ENCODE measurements at places on chromosomes 1 and 21.

GRCh38 chr1:19361611-19362147 is 49.6 kb downstream of the SLC66A1 start:
- DNase-seq = no peak

GRCh38 chr1:232046451-232047306 is 420.1 kb downstream of the DISC1 start:
- DNase-seq = no peak

- no peak for DNase-seq
Observed at GRCh38 chr1:62989497-62989896, 205.6 kb downstream of the ATG4C start.

DNA sequence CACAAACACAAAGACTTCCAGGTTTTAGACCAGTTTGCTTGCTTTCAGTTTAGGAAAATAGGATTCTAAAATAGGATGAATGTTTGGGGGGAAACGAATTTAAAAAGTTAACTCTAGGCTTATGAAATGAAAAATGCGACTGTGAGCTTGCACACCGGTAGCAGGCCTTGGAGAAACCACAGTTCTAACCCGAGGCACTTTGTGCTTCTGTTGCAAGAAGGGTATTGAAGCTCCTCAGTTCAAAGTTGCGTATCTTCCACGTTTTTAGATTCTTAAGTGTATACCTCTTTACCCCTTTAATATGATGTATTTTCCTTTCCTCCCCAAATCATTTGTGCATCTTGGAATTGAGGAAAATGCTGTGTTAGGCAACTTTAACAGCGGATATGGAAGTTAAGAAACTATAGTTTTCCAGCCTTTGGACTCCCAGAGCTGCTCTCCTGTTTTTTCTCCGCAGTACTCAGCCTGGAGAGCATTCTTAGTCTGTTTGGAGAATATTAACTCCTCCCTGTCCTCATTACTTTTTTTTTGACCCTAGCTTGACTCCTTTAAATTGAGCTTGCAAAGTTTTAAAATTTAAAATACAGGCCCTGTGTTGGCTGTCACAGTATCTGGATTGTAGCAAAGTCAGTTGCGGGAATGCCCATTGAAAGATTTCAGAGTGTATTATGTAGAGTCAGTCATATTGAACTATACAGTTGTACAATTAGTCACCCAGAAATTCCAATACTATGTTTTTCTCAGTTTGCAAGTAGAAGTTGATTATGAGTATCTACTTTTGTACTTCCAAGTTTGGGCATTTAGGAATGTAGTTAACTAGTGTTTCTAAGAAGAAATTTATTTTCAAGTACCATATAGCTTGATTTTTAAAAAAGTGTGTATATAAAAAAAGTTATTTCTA is 2.6 kb downstream of the MRPS6 start:
- no peak for DNase-seq

DNA sequence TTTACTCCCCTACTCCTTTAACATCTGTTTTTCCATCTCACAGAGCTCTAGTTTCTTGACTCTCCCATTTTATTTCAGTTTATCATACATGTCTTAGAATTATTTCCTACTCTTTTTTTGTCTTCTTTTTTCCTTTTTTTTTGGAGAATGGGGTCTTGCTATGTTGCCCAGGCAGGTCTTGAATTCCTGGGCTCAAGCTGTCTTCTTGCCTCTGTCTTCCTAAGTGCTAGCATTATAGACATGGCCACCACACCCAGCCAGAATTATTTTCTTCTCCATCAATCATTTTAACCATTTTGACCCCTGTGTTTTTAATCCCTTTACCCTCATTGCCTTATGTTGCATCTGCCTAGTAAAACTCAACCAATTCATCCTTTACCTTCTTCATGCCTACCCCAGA is 123.2 kb upstream of the KIAA1614 start:
- no peak for DNase-seq

DNA sequence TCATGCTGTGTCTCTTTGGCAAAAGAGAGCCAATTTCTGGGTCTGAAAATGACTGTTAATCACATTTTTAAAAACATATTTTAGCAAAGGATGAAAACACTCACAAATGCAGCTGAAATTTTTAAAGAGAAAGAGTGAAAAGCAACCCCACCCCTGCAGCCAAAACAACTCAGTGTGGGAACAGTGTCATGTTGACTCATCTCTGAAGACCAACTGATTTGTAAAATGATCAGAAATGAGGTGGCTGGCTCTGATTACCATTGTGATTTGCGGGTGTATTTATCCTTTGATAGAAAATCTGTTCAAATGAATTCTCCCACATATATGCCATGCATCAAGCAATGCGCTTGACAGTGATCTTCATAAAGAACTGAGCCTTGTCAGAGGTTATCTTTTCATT is 287.0 kb upstream of the ESRRG start:
- DNase-seq = no peak

DNA sequence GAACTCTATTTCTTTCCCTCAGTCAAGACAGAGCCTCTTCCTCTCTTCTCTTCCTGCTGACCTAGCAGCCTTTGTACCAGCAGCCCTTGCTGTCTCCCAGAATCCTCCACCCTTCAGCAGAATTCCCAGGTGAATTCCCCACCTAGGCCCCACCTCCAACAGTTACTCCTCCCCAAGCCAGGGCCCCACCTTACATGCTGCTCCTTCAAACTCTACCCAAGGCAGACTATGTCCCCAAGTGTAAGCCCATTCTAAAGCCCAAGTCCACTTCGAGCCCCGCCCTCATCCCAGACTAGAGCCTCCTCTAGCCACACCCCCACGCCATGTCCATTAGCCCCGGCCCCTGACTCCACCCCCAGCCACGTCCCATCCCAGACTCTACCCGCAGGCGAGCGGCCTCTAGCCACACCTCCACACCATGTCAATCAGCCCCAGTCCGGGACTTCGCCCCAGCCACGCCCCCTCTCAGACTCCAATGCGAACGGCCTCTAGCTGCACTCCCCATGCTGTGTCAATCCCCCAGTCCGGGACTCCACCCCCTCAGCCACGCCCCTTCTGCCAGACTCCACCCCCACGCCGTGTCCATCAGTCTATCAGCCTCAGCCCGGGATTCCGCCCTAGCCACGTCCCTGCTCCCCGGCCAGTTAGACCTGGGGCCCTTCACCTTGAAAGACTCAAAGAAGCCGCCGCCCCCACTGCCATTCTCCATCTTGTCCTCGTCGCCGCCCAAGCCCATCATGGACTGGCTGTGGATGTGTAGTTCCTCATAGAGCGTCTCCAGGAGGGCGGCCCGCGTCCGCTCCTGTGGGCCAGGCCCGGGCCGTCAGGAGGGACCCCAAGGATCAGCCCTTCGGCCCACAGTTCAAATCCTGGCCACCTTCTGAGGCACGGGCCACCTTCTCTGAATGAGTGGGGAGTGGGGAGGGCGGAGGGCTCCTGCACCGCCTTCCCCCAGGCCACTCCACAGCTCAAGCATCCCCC is 61.3 kb downstream of the RAP1GAP start:
- peak; percentile 92 for DNase-seq

- no peak for DNase-seq
Observed at GRCh38 chr1:36067871-36068270, 16.0 kb upstream of the TEKT2 start.

- DNase-seq = peak; percentile 55
Observed at GRCh38 chr1:166974647-166975345, 544 bp downstream of the ILDR2 start.

- peak; percentile 68 for DNase-seq
Observed at GRCh38 chr1:108692724-108693655, 880 bp downstream of the PRPF38B start.

DNA sequence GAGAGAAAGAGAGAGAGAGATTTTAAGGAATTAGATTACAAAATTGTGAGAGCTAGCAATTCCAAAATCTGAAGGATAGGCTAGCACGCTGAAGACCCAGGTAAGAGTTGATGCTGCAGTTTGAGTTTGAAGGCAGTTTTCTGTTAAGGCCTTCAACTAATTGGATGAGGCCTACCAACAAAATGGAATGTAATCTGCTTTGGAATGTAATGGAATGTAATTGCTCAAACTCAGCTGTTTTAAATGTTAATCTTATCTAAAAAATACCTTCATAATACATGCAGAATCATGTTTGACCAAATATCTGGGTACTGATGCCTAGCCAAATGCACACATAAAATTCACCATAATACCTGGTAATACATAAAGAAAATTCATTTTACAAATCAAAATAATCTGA is 976.1 kb downstream of the LTN1 start:
- DNase-seq = no peak

DNA sequence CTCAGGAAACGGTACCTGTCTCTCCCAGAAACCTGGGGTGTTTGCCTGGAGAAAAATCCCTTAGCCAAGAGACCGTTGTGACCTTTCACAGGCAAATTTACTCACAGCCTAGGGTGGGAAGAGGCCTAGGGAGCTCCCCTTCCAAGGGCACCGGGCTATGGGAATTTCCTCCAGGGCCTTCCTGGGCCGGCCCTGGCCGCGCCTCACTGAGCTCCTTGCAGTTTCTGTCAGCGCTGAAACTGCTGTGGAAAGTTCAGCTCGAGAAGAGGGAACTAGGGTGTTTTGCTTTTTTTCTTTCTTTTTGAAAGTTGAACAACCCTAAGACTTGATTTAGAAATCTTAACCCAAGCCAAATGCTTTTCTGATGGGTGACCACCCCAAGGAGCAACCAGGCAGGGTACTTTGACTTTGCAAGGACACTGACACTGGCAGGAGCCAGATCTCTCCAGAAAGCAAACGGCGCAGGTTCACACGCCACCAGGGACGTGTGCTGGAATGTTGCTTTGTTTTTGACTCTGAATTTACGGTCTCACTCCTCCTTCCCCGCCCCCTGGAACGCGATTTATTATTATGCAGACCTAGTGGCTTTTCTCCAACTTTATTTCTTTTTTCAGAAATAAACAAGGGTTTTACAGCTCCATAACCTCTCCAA is 229.6 kb upstream of the JUN start:
- peak; percentile 24 for DNase-seq

DNA sequence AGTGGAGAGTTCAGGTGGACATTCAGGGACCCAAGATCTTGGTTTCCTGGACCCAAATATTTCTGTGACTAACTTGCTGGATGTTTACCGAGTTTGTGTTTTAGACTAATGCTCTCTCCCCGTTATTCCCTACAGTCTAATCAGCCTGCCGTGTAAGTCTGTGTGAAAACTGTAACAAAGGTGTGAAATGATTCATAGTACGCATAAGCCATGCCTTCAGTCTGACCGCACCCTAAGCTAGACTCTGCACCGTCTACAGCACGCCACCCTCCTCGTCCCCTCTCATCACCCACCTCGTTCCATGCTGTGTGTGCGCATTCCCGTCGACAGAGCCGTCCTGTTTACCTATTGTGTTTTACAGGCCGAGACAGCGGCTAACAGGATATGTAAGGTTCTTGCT is 50.5 kb downstream of the ACTN2 start:
- no peak for DNase-seq

GRCh38 chr1:24639881-24640280 is 3.2 kb upstream of the SRRM1 start:
- no peak for DNase-seq

DNA sequence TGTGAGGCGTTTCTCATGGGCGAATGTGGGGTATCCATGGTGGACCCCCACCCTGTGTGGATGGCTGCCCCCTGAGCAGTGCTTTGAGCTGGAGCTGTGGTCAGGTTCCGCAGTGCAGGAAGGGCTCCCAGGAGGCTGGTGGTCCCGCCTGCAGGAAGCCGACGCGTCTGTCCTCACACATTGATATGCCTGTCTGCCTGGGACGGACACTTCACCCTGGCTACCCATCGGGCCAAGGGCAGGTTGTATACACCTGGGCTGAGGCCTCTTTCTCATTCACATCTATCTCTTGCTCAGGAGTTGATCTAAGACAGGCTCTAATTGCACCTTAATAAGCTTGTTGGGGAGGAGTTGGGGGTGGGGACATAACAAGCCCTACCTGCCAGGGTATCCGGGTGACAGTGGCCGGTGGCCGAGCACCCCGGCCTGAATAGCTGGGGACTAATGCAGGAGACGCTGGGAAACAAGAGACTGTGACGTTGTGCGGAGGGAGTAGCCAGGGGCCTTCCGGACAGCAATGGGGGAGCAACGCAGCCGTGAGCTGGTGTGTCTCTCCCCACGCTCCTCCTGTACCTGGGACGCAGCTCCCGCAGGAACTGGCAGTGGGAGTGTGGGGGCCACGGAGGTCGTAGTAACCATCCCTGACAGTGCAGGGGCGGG is 21.7 kb downstream of the PDXK start:
- DNase-seq = no peak

DNA sequence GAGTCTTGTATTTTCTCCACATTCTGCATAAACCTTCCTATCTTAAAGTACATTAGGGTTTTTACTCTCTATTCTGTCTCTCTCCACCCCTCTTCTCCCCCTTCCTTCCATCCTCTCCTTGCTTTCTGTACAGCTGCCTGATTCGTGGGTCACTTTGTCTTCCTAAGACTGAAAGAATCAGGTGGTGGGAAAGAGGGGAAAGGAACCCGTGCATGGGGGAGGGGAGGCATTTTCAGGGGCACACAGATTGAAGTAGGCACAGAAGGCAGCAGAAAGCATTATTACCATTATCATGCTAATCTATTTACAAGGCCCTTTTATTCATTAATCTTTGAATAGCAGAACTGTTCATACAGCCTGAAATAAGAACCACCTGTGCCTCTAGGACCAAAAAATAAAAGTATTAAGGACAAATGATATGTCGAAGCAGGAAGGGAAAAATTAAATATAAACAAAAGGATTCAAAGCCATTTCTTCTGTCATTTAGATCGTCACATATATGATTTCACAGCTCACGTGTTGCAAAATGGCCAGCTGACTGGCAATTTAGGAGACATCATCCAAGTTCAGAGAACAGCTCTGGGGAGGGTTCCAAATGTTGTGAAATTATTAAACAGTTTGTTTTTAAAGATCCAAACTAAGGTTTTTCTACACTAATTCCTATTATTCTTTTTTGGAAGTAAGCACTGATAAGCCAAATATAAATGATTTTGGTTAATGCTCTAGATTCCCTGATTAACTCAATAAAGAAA is 154.6 kb downstream of the PBX1 start:
- no peak for DNase-seq

DNA sequence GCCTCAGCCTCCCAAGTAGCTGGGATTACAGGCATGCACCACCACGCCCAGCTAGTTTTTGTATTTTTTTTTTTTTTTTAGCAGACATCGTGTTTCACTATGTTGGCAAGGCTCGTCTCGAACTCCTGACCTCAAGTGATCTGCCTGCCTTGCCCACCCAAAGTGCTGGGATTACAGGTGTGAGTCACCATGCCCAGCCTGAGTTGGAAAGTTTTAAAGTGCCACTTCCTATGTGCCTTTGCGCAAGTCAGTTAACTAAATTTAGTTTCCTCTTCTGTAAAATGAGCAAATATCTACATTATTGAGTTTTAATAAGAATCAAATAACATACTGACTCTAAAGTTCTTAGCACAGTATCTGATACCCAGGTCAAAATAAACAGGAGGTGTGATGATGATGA is 12.4 kb downstream of the SLC19A2 start:
- DNase-seq = no peak

- DNase-seq = no peak
Observed at GRCh38 chr1:56468518-56468917, 110.8 kb downstream of the PLPP3 start.

- DNase-seq = no peak
Observed at GRCh38 chr1:97758541-97759057, 162.2 kb downstream of the DPYD start.
